ENCODE measurements at places on chromosomes 12 and 14.

GRCh38 chr12:32139064-32139421 lies 32.4 kb downstream of the BICD1 start:
- DNase-seq = peak; percentile 69

DNA sequence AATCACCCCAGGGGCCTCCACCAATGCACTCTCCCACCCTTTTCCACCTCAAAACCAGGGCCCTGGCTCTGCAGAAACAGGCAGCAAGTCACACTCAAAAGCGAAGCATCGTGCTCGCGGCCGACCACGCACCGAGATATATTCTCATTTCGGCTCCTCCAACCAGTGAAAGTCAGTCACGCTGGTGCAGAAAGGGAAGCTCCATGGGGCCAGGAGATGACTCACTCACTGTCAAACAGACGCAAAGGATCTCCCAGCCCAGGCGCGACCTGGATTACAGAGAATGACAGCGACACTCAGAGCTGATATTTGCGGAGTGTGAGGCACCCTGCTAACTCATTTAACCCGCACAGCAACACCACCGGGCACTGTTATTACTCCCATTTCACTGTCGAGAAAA lies 173.6 kb downstream of the CALM1 start:
- no peak for DNase-seq

DNA sequence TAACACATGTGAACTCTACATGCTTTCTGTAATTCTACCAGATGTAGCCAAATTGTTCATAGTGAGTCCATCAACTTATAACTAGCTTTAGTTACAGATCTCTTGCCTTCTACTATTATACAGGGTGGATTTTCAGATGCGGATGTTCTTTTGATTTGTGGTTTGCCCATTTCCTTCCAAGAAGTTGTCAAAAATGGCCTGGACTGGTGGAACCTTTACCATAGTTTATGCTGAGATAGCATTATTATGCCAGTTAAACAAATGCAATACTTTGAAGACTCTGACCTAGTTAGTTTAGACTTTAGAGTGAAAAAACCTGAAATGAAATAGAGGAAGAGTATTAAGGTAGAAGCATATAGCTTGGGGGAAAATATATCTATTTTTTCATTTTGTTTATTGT lies 27.4 kb upstream of the CFL2 start:
- DNase-seq = no peak

GRCh38 chr12:132095520-132096409 lies 48.4 kb downstream of the DDX51 start:
- DNase-seq = no peak

GRCh38 chr12:65419284-65420072 lies 141.0 kb downstream of the MSRB3 start:
- DNase-seq = no peak

DNA sequence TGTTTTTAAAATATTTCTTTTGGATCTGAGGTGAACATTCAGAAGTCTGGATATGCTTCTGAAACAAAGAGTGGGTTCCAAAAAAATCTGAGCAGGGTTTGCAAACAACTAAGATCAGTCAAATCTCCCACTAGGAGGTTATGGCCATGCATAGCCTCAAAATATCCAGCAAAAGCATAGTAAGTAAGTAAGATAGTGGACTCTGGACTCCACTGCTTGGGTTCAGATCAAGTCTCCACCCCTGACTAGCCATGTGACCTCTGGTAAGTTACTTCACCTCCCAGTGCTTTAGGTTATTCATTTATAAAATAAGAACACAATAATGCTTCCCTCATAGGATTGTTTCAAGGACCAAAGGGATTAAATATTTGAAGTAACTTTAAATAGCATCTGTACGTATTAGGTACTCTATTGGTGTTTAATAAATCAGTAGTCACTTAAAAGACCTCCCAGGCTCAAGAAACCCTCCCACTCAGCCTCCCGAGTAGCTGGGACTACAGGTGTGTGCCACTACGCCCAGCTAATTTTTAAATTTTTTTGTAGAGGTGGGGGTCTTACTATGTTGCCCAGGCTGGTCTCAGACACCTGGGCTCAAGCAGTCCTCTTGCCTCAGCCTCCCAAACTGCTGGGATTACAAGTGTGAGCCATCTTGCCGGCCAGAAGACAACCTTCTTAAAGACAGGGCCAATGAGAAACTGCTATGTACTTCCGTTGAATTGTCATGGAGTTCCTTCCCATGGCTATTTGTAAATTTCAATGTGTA lies 95.7 kb upstream of the SOX5 start:
- no peak for DNase-seq

DNA sequence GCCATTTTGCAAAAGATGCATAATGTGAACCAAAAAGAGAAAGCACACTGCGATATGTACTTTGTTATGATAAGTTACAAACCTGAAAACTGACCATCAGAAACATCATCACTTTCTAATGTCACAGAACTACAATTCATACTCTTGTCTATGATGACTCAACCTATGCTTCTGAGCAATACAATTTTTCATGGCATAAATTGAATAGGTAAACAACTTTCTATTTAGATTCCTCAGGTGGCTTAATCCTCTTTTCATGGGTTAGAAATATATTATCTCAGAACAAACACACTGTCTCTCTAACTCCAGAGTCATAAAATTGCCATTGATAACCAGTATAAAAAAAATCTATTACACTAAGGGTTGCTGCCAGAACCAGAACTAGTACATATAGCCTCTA lies 1715.0 kb upstream of the FLRT2 start:
- DNase-seq = no peak

DNA sequence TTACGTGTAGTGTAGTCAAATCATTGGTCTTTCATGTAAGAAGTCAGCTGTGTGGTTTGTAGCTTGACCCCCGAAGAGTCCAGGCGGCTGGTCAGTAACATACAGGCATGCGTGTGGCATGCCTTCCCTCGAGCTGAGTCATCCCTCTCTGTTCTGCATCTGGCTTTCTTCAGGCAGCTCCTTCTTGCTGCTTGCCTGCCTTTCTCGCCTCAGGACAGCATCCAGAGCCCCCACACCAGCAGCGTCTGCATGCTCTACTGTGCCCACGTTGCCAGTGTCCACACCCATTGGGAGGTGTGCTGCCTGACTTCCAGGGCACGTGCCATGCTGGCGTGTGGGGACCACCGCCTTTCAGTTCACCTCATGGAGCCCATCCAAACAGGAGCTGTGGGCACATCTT lies 96.8 kb downstream of the EP400 start:
- DNase-seq = peak; percentile 94

DNA sequence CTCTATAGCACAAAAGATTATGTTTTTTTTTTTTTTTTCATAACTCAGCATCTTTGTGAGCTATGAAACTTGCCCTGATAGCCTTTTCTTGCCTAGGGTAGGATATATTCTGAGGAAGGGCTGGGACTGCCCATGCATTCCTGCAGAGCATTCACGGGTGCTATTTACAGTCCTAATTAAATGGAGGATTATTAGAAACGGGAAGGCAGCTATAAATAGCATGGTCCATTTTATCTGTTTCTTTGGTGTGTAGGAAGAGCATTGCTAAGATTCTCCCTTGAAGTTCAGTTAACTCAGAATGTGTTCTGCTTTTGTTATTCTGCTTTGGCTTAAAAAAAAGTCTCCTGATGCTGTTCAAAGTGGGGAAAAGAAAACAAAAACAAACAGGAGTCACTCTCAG lies 630.9 kb downstream of the DIO2 start:
- peak; percentile 38 for DNase-seq

- no peak for DNase-seq
Observed at GRCh38 chr14:26873362-26873960, 275.6 kb upstream of the NOVA1 start.

- no peak for DNase-seq
Observed at GRCh38 chr14:62066304-62066703, 304.1 kb downstream of the SNAPC1 start.

Data from fibroblast of lung (primary cell).